CD4-positive, alpha-beta T cell (primary cell): ENCODE measurements at places on chromosomes 7 and 10.

- no peak for DNase-seq
Observed at GRCh38 chr7:38656968-38657367, 25.8 kb upstream of the AMPH start.

- DNase-seq = no peak
Observed at GRCh38 chr7:21639206-21639868, 96.5 kb downstream of the DNAH11 start.

GRCh38 chr7:157498657-157499056, 161.9 kb downstream of the DNAJB6 start:
- no peak for DNase-seq

DNA sequence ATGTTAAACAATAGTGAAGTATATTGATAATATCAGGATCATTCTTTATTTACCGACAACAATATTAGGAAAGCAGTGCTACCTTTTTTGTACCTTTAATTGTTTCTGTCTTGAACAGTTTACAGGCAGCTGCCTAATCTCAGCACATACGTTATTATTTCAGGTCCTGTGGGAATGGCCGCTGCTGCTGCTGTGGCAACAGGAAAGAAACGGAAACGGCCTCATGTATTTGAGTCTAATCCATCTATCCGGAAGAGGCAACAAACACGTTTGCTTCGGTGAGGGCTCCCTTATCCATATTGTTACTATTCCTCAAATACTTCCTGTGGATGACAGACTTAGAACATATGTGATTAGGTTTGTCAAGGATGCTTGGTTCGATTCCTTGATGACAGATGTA, 59.7 kb downstream of the NRF1 start:
- DNase-seq = no peak

GRCh38 chr10:110268442-110268841, 36.3 kb downstream of the SMNDC1 start:
- no peak for DNase-seq

GRCh38 chr7:55565681-55566080, 6.6 kb downstream of the VOPP1 start:
- DNase-seq = no peak

DNA sequence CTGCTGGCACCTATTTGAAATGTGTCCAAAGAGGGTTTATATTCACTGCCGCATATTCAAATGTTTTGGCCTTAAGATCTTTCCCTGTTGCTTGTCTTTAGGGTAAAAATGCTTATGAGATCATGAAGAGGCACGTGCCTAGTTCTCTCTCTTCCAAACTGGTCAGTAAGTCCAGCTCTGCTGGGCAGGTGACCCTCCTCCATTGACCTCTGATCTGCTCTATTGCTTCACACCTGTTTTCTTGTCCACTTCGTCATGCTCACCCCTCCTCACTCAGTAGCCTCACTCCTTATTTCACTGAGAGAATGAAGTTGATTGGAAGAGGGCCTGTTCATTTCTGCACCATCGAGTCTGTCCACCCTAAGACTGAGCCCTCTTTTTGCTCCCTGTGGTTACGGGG, 140.5 kb upstream of the COBL start:
- DNase-seq = no peak

GRCh38 chr7:100433592-100434296, 2.6 kb downstream of the PPP1R35 start:
- DNase-seq = no peak

DNA sequence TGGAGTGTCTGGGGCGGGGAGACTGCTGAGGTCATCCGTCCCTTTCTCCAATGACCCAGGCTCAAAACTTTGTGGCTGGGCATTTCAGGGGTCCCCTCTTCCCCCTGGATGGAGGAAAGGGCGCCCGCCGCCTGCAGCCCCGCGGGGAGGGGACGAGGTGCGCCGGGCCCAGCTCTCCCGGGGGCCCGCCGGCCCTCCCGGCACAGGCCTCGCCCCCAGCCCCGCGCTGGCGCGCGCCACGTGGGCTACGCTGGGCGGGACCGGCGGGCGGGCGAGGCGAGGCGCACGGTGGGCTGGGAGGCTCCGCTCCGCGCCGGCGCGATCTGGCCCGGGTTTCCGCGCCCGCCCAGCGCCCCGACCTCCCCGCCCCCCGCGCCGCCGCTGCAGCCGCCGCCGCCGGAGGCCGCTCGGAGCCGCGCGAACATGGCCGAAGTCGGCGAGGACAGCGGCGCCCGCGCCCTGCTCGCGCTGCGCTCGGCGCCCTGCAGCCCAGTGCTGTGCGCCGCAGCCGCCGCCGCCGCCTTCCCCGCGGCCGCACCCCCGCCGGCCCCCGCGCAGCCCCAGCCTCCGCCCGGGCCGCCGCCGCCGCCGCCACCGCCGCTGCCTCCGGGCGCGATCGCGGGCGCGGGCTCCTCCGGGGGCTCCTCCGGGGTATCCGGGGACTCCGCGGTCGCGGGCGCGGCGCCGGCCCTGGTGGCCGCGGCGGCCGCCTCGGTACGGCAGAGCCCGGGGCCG, at the start of gene FOXK1:
FOXK1 (plus strand) TSS at position 410 of the 735 bp plus-strand sequence; CDS start at position 424, 14 bp downstream.
- DNase-seq = peak; percentile 85

GRCh38 chr10:96667401-96667800, 52.9 kb downstream of the PIK3AP1 start:
- no peak for DNase-seq

DNA sequence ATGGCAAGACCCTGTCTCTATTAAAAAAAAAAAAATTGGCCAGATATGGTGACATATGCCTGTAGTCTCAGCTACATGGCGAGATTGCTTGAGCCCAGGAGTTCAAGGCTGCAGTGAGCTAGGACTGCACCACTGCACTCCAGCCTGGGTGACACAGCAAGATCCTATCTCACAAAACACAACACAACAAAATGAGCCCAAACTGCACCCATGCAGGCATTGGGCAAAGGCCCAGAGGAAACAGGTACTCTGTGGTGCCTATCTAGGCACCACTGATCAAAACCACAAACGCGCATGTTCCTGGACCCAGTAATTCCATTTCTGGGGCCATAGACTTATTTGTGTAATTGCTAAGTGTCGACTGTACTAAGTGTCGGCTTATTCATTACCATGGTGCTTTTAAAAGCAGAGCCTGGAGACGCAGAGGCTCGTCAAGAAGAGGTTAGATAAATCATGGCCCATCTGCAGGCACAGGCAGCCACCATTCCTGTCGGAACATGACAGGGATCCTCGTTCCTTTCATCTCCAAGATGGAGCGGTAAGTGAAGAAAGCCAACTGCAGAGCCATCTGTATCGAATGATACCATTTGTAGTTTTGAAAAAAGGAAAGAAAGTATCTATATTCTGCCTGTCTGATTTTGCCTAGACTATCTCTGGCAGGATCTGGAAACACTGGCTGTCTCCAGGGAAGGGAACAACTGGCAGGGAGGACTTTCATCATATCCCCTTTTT, 160.4 kb upstream of the RHEB start:
- no peak for DNase-seq

DNA sequence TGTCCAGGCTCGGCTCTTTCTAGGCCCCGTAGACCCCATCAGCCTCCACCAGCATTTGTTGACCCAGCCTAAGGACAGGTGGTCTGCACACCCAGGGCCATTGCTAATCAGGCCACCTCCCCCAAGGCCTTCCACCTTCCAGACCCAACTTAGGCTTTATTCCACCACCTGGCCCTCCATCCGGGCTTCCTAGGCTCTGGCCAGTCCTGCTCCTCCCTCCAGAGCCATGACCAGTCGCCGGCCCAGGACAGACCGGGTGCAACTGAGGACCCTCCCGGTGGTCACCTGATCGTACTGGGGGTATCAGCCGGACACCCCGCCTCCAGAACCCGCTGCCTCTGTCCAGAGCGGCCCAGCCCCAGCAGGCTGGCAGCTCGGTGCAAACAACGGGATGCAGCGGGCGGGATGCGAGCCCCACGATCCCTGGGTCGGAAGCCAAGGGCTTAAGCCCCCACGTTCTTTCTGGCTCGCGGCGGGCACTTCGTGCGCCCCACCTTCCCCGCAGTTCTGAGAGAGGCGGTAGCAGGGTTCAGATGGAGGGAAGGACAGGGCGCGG, 545 bp downstream of the NACAD start:
- no peak for DNase-seq

GRCh38 chr10:106312087-106312486, 852.4 kb downstream of the SORCS1 start:
- no peak for DNase-seq

GRCh38 chr7:90858546-90858945, 262.4 kb downstream of the CDK14 start:
- DNase-seq = no peak

- no peak for DNase-seq
Observed at GRCh38 chr7:149776848-149777407, 3.5 kb upstream of the ZNF467 start.

DNA sequence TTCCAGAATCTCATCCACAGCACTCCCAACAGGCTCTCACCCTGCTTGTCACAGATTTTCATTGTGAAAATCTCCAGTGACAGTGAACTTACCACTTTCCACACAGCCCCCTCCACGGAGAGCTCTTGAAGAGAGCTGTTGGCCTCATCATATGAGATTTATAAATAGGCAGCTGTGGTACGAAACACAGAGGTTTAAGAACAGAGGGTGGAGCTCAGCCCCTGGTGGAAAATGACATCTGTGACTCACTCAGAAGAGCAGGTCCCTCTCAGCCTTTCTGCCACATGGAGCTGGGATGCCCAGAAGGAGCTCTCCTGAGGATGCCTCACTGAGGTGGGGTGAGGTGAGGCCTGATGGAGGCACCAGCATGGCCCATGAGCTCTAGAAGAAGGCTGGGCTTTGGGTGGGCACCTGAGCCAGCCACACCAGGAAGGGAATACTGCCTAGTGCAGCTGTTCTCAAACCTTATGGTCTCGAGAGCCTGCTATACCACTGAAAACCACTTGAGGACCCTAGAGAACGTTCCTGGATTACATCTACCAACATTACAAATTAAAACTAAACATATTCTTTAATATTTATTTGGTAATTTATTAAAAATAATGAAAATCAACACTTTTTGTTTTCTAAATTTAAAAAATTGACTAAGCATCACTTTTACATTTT, 25.8 kb upstream of the EEPD1 start:
- DNase-seq = no peak

GRCh38 chr10:114399576-114399975, 4.7 kb downstream of the AFAP1L2 start:
- no peak for DNase-seq

GRCh38 chr7:107364787-107365186, 105.1 kb upstream of the GPR22 start:
- DNase-seq = no peak

DNA sequence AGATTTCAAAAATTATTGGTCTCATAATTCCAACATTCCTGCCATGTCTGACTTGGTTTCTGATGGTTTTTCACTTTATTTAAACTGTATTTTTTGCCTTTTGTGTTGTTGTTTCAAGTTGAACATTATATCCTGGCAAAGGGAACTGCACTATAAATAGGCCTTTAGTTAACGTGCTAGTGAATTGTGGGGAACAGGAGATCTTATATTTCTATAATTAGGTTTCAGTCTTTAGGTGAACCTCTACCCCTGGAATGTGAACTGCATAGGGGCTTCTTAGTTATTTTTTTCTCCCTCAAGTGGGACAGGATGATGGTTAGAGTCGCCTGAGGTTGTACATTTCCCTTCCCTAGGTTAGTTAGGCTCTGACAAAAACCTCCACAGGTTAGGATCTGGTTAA, 128.6 kb downstream of the MLLT10 start:
- DNase-seq = no peak

- no peak for DNase-seq
Observed at GRCh38 chr10:649798-650440, 39.5 kb downstream of the DIP2C start.

GRCh38 chr7:113159746-113160339, 41.5 kb upstream of the SMIM30 start:
- DNase-seq = no peak

DNA sequence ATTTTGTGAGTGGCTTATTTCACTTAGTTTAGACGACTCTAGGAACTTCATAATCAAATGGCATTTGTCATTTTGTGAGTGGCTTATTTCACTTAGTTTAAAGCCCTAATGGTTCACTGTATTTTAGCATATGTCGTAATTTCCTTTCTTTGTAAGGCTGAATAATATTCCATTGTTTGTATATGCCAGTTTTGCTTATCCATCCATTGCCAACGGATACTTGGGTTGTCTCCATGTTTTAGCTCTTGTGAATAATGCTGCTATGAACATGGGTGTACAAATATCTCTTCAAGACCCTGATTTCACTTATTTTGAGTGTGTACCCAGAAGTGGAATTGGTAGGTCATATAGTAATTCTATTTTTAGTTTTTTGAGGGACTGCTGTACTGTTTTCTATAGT, 31.8 kb downstream of the DOCK1 start:
- no peak for DNase-seq

GRCh38 chr10:79390551-79391229, 43.4 kb downstream of the PPIF start:
- no peak for DNase-seq

- DNase-seq = no peak
Observed at GRCh38 chr10:112904000-112904399, 46.0 kb upstream of the TCF7L2 start.

DNA sequence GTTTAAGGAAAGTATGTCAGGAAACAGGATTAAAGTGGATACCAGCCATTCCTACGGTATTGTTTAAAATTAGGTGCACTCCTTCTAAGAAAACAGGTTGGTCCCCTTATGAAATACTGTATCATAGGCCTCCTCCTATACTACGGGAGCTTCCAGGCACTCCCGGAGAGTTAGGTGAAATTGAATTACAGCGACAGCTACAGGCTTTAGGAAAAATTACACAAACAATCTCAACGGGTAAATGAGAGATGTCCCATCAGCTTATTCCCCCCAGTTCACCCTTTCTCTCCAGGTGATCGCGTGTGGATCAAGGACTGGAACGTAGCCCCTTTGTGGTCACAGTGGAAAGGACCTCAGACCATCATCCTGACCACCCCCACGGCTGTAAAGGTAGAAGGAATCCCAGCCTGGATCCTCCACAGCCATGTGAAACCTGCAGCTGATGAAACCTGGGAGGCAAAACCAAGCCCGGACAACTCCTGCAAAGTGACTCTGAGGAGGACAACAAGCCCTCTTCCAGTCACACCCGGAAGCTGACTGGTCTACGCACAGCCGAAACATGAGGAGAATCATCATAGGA, 25.1 kb upstream of the GHITM start:
- no peak for DNase-seq
